Liver (tissue), 10 donors: ENCODE measurements at places on chromosomes 5 and 9. TPM values are rescaled to one million over a fixed set of nuclear protein-coding genes. Genes with fewer than 3 reads are reported as not detected.

DNA sequence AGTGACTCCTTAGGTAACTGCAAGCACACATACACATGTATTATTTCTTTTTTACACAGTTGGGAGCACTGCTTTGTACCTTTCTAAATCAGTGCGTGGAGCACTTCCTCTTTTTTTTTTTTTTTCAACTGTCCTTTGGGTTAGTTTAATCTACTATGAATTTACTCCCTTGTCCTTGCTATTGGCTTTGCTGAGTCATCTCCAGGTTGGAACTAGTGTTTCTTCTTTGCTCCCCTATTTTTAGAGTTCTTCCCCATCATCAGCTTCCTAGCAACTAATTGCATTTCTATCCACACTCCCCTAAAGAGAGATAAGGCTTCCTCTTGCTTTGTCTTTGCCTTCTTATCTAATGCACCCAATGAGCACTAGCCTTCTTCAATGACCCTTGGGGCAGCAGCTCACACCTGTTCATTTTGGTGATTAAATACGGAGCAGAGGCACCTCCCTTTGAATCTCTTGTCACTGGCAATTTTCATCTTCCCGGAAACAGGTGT, 24.3 kb downstream of the S100Z start:
- no peak for DNase-seq

TPPP gene
- total RNA-seq = 2.1 TPM

GRIN1 gene
- total RNA-seq = not detected

DNA sequence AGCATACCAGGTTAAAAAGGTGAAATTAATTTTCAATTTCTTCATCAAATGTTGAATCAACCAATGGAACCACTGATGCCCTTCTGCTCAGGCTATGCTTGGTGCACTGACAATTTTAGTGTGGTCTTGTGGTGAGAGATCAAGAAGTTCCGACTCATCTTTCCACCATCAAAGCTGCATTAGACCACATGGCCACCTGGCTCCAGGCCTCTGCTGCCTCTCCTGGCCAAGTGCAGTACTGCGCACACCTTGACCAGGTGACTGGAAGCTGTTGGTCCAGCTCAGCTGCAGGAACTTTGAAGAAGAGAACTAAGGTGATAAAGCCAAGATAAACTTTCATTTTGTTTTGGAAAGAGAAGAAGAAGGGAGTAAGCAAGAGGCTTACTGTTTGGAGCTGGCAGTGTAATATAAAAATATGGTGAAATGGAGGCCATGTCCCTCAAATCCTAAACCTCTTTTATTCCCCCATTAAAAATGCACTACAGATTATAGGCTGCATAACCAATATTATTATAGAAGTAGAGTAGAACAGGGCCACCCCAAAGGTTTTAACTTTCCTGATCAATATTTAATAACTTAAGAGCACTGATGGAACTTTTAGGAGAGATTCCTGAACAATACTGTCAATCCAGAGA, 315.5 kb upstream of the C9orf72 start:
- DNase-seq = peak; percentile 50

GRCh38 chr5:25892211-25892610, 1146.2 kb downstream of the CDH9 start:
- DNase-seq = no peak

- DNase-seq = no peak
Observed at GRCh38 chr5:16666883-16667398, 50.1 kb upstream of the RETREG1 start.

DNA sequence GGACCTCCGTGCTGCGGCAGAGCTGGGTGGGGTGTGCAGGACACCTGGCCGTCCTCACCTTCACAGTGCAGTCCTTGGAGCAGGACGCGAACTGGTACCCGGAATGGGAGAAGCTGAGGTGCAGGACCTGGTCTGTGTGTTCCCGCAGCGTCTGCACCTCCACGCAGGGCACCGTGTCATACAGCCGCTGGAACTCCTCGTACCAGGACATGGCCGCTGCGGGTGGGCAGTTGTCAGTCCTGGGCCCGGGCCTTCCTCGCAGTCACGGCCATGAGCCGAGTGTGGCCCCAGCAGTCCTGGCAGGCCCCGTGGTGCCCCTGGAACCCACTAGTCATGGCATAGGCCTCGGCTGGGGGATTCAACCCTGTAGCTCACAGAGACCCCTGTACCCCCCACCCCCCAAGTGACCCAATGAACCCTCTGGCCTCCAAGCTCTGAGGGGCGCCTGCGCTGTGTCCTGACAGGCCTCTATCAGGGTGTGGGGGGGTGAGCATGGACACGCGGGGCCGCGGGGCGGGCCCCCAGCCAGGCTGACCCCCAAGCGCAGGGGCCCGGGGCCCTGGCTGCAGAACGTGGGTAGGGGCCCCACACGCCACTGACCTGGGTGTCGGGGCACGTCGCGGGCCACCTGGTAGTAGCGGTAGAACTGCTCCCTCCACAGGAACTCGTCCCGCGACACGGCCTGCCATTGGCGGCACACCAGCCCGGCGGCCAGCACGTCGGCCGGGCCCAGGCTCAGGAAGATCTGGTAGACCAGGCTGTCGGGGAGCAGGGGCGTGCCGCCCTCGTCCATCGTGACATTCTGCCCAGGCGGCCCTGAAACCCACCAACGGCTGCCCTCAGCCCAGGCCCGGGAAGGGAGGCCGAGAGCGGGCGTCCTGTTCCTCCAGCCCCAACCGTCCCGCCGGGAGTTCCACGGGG, 987 bp downstream of the FBXW5 start:
- DNase-seq = peak; percentile 58

GRCh38 chr5:60382716-60383115, 317.2 kb downstream of the DEPDC1B start:
- no peak for DNase-seq

DNA sequence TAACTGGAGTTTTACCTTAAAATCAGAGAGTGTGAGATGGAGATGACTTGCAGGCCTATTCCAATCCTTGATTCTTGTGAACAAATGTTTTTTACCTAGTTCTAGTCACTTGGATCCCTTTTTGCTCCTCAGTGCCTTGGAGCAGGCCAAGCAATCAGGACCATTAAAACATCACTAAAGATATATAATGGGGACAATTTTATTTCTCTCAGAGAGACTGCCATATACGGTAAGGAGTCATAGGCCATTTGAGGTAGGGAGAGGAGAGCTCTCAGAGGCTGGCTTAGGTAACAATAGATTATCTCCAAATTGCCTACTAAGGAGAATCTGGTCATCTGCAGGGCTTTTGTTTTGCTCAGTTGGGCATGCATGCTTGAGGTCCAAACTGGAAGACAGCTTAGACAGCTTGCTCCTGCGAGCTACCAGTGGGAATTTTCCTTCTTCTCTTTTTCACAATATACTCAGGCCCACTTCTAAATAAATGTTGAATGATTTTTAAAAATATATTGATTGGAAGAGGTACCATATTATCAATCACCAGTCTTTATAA, 44.0 kb downstream of the FREM1 start:
- DNase-seq = no peak

GRCh38 chr5:10351199-10351905, 2.1 kb upstream of the MARCHF6 start:
- DNase-seq = no peak

DNA sequence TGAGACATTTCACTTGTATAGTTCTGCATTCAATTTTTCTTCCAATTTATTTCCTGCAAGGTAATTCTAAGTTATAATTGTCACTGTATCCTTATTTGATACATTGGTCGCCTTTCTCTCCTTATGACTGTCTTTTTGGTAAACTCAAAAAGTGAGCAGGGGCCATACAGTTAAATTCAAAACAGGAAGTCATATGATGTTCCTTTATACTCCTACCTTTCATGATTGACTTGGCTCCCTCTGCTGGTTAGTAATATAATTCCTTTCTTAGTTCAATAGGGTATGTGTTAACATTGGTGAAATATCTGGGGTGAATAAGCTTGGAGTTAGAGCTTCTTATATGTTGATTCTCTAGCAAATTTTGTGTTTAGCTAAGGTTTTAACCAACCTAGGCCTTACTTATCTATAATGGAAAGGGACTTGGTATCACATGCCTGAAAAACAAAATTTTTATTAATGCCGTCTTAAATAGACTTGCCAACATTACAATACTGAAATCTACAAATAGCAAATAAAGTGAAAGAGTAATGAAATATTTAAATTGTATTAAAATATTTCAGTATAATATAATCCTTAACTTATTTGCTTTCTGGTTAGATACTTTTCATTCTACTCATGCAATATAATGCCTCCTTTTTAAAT, 6.0 kb upstream of the NIPBL start:
- DNase-seq = no peak
